Hematopoietic multipotent progenitor cell treated with erythropoietin and hydrocortisone succinate and interleukin-3 and kit ligand, for 15 days (in vitro differentiated cells): ENCODE measurements at places on chromosomes 2 and 18.

- DNase-seq: no peak
Measured at GRCh38 chr18:11864471-11864870, 13.3 kb downstream of the CHMP1B start.

DNA sequence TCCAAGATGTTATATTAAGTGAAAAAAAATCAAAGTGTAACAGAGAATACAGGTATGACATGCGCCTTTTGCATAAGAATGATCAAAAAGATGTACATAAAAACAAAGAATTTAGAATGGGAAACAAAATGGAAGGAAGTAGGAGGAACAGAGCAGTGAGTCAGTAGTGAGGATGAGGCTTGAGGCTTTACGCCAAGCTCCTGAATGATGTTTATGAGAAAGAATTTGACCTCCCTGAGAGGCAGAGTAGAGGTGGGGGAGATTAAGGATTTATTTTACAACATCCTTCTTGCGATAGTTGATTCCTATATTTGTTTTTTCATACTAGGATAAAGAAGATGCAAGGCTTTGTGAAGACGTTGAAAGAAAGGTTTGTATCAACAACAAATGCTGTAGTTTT is 81.4 kb downstream of the DCDC2C start:
- DNase-seq: no peak

DNA sequence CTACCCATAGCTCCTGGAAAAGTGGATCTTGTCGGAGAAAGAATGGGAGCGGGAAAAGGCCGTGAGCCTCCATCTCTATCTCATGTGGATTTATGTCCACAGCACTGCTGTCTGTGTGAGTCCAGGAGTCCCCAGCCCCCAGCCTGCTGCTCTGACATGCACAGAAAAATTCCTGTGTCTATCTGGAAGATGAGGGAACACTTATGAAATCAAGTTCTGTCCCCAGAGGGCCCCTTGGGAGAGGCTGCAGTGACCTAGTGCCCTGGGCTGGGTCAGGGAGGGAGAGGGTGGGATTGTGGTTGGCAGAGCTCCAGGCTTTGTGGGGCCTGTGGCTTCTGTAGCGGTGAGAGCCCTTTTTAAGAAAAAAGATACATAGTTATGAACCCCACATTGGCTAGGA is 37.6 kb downstream of the HJURP start:
- DNase-seq: no peak

DNA sequence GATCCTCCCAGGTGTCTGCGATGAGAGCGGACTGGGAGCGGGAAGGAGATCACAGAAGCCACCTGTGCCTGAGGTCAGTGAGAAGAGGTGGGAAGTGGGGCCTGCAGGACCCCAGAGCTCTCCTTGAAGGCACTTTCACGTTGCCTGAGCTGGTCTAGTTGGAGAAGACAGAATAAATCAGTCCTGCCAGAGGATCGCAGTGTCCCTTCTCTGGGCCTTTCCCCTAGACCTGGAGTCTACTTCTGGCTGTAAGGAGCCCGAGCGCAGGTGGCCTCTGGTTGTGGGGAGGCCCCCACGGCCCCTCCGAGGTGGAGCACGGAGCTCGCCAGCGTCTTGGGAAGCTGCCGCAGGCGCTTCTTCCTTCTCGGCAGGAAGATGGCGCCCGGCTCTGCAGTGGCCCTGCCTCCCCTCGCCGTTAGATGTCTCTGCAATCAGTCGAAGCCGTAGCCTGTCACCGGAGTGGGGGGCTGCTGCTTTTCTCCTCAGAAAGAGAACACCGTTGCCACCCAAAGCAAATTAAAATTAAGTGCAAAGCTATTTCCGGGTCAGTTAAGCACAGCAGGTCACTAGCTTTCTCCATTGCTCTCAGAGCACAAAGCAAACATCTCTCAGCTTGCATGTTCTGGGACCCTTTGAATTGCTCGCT is 212.0 kb upstream of the MYT1L start:
- DNase-seq: no peak

DNA sequence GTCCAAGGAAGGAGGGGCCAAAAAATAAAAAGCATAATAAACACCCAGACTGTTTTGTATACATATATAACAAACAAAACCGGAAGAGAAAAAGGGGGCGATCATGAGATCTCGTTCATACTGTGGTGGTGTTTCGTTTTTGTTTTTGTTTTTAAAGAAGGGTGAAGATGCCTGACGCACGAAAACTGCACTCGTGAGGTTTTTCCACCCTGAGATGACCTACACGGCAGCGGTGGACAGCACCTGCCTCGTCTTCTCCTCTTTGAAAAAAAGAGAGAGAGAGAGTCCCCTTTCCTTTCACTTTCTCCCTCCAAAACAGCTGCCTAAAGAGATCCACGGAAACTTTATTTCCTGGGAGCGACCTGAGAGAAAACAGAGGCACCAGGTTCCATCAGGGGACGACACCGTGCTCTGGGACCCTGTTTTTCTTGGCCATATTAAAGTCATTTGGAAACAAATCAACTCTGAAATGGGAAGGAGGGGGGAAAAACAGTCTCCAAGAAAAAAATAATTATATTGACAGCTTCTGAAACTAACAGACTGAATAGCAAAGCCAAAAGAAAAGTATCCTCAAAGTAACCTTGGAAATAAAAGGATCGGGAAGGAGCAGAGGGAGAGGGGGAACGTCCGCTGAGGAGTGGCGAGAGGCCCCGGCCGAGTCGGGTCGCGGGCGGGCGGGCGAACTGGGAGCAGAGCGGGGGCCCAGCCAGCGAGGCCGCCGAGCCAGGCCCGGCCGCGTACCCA is 3.5 kb downstream of the POU3F3 start:
- DNase-seq: no peak

DNA sequence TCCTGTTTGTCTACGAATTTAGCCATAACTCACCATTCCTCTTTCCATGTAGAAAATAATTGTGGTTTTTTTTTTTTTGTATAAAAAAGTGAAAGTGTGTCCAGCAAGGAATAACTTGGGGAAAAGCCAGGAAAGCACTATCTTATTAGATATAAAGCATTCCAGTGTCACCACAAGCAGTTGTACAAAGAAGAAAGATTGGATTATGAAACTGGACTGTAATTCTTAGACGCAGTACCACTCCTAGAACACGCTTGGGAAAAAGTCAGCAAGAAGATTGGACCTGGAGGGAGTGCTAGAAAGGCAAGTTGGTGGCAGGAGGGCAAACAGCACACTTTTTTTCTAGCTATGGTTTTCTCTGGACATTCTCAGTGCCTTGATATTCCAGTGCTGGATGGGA is 186.7 kb downstream of the PARD3B start:
- no peak for DNase-seq

DNA sequence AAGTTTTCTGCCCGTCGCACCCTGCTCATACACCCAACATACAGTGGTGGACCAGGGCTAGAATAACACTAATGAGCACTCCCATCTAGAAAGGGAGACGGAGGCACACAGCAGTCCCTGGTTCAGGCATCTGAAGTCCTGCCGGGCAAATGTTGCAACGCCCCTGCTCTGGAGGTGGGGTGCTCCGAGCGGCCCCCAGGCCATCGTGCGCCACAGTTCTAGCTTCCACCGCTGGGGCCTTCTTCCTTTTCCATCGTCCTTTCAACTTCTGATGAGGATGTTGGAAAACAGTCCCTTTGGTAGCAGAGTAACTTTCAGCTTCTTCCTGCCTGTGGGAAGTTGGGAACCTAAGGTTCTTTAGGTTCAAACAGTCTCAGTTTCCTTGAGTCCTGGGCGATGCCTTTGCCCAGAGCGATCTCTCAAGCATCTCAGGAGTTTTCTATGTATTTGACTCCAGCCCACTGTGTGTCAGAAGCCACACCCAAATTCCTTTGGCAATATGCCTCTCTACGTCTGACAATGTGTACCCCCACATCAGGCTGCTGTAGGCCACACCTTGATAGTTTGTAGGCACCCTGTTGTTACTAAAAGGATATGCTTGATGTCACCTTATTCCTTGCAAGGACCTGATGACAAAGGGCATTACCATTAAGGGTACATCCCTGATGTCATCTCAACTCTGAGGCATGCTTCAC is 258.8 kb downstream of the GLI2 start:
- no peak for DNase-seq

DNA sequence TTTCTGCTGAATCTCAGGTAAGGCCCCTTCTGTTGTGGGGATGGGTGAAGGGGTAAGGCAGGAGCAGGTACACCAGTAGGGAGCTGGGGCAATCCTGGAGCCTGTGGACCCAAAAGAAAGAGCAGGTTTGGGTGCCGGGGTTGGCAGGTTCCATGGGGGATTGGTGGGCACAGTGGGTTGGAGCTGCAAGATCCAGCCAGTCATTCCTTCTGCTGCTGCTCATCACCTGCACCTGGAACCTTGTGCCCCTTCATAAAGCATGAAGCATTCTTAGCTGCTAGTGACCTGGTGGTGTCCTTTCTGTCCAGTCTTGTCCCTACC is 24.9 kb downstream of the FHOD3 start:
- DNase-seq: no peak

- DNase-seq: no peak
Measured at GRCh38 chr2:147659051-147659450, 185.8 kb upstream of the ACVR2A start.

DNA sequence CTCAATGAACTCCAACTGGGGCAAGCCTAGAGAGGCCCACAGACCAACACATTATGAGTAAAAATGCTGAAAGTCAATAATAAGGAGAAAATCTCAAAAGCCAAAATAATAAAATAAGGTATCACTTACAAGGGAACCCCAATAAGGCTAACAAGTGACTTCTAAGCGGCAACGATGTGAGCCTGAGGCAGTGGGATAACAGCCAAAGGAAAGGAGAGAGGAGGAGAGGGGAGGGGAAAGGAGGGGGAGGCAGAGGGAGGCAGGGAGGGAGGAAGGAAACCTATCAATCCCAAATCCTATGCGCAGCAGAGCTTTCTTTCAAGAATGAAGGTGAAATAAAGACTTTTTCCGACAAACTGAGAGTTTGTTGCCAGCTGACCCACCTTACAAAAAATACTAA is 6.0 kb upstream of the NFATC1 start:
- no peak for DNase-seq

GRCh38 chr18:13477147-13477683 is 249.1 kb downstream of the FAM210A start:
- no peak for DNase-seq

DNA sequence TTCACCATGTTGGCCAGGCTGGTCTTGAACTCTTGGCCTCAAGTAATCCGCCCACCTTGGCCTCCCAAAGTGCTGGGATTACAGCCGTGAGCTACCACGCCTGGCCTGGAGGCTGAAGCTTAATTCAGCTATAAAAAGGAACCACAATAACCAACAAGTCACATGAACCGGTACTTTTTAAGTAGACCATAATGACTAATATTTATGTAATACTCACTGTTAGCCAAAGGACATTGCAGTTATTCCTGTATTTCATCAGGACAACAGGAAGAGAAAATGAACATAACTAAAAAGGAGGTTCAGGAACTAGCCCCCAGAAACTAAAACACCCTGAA is 49.0 kb upstream of the TMEM87B start:
- no peak for DNase-seq

DNA sequence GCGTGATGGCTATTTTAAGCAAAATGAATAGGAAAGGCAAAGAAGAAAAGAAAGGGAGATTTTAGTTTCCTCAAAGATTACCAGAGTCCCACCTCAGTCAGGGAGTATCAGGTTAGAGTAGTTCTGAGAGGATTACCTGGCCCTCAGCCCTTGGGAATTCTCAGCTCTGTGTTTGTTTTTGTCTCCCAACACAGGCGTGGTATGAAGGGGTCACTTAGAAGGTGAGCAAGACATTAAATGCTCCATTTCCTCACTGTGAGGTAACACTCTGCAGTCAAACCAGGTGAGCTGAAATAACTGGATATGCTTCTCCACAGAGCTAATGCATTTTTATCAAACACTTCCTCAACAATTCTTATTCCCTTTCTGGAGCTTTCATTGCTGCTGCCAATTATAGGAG is 232.2 kb downstream of the IKZF2 start:
- no peak for DNase-seq

DNA sequence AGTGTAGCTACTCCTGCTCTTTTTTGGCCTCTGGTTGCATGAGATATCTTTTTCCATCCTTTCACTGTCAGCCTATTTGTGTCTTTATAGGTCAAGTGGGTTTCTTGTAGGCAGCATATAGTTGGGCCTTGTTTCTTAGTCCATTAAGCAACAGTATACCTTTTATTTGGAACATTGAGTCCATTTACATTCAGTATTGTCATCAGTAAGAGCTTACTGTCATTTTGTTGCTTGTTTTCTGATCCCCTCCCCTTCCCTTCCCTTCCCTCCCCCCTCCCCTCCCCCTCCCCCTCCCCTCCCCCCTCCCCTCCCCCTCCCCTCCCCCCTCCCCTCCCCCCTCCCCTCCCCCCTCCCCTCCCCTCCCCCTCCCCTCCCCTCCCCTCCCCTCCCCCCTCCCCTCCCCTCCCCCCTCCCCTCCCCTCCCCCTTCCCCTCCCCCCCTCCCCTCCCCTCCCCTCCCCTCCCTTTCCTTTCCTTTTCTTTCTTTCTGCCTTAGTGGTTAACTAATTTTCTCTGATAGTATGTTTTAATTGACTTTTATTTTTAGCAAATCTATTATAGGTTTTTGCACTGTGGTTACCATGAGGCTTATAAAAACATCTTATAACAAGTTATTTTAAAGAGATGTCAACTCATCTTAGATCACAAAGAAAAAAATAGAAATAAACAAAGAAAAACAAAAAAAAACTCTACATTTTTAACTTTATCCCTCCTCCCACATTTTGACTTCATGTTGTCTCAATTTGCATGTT is 13.2 kb upstream of the DCDC2C start:
- no peak for DNase-seq

- no peak for DNase-seq
Measured at GRCh38 chr2:237669628-237670392, 42.4 kb downstream of the LRRFIP1 start.

DNA sequence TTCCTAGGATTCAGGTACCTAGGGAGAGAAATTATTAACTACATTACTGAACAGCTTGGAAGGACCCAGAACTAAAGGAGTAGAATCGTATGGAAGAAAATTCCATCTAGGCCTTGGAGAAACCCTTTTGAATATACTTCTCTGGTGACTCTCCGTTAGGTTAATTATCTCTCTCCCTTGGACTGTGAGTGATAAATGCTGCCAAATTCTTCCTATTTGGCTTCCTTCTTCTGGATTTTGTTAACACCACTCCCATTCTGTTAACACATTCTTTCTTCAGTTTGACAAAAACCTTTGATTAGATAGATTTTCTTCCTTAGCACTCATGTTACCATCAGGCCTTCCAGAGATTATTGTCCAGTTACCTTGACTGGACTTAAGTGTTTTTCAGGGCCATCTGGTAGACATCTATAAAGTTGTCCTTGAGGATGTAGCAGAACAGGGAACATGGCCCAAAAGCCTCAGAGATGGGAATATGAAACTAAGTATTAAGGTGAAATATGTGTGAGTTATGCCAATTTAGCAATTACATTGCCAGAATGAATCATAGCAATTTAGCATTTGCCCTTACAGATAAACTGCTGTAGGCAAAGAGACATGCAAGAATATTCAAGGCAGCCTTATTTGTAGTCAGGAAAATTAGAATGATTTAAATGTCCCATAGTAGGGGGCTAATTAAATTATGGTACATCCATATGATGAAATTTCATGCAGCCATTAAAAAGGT is 6.7 kb downstream of the CYP27A1 start:
- DNase-seq: no peak

DNA sequence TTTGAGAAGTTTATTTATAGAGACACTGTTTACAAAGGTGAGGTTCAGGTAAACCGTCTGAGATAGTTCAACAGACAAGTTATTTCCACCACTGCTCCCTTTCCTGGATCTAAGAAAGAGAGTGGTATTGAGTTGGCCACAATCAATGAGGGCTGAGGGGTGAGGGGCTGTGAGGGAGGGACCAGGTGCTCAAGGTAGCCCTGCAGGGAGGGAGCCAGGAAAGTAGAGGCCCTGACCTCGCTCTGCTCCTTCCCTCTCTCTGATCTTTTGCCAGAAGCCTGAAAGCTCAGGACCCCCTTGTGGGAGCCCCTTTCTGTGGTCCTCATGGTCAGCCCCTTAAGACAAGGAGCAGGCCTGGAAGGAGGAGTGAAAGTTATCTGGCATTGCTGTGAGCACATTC is 29.8 kb downstream of the COL4A3 start:
- DNase-seq: no peak
